COLO829 (cell line): ENCODE measurements at places on chromosomes 7 and 10.

GRCh38 chr7:1755783-1756625 lies 85.9 kb downstream of the ELFN1 start:
- no peak for DNase-seq

DNA sequence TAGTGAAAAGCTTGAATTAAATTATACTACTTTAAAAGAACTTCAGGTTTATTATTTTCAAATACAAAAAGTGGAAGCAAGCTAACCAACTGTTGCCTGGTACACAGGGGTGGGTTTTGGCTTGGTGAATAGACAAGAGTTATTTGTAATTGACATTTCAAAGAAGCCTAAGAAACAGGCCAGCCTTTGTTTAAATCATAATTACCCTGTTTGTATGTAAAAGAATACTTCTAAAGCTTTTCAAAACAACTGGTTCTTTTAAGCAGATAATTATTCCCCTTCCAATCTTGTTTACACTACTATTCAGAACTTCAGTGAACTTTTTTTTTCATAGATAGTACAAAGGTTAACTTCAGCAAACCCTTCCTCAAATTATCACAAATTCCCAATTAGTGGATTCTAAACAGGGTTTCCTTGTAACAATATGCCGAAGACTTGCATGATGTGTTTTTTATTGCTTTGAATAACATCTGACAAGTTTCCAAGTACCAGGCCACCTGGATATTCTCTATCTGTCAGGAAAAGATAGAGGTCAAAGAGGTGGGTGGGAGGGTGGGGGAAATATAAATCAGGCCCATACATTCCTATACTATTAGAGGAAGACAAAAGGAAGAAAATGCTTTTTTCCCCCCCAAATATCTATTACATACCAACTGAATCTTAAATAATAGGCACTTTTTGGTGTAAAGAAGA lies 20.4 kb downstream of the SSMEM1 start:
- peak; percentile 98 for DNase-seq

- DNase-seq: no peak
Observed at GRCh38 chr7:100159099-100159623, 638 bp upstream of the TRAPPC14 start.

DNA sequence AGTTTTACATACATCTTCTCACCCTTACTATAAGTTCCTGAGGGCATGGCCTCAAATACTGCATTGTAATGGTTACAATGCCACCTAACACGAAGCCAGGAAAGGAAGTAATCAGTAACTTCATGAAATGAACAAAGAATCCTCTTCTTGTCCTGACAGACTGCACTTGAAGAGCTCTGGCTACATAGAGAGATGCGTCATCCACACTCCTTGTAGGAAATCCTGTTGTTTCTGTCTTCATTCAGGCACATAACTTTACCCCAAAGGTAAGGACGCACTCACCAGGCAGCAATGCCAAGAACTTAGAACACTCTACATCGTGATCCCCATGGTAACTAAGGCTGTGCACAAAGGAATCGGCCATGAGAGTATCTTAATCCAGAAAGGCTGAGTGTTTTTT lies 80.3 kb upstream of the ARID5B start:
- peak; percentile 65 for DNase-seq

DNA sequence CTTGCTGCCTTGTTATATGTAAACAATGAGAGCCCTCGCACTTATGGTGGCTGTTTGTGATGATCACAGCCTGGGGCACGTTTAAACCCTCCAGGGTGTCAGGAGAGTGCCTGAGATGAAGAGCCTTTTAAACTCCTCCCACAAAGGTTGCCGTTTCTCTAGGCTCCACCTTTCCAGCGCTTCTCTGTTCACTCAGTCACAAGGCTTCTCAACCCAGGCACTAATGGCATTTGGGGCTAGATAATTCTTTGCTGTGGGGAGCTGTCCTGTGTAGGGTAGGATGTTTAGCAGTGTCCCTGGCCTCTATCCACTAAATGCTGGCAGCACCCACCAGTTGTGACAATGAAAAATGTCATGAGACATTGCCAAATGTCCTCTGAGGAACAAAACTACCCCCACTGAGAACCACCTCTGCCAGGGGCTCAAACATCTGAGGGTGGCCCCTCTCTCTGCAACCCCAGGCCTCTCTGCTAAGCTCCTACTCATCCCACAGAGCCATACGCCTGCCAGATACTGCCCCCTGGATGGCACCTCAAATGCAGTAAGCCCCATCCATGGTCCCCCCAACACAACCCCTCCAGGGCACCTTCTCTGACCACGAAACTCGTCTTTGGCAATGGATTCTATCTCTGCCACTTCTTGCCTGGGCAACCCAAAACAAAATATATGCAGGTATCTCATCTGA lies 144.3 kb upstream of the ZMIZ1 start:
- DNase-seq: no peak

GRCh38 chr10:126256864-126257263 lies 131.4 kb downstream of the ADAM12 start:
- no peak for DNase-seq

DNA sequence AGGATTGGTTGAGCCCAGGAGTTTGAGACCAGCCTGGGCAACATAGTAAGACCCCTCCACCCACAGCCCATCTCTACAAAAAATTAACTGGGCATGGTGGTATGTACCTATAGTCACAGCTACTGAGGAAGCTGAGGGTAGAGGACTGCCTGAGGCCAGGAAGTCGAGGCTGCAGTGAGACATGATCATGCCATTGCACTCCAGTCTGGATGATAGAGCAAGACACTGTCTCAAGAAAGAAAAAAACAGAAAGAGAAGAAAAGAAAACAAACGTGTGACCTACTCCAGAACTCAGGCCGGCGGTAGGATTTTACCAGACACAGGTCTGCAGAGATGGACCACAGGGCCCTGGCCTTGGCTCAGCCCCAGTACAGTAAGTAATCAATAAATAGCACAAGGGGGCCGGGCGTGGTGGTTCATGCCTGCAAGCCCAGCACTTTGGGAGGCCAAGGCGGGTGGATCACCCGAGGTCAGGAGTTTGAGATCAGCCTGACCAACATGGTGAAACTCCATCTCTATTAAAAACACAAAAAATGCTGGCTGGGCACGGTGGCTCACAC lies 35.4 kb upstream of the TNRC18 start:
- DNase-seq: no peak

GRCh38 chr7:81154565-81154964 lies 235.7 kb upstream of the SEMA3C start:
- DNase-seq: no peak

GRCh38 chr10:95327367-95327766 lies 36.6 kb upstream of the PDLIM1 start:
- no peak for DNase-seq

DNA sequence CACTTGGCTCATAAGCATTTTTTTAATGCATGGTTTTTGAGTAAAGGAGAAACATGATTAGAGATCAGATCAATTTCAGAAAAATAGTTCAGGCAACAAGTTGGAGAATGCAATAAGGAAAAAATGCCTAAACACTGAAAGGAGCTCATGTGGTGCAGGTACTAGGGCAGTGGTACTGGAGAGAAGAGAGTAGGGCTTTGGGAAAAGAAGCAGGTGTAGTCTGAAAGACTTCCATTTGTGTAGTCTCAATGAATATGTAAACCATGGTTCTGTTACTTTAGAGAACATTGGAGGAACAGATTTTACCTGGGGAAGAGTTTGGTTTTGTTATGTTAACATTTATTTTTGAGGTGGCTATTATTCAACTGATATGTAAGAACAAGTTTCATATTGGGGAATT lies 5.5 kb downstream of the GTPBP10 start:
- no peak for DNase-seq

DNA sequence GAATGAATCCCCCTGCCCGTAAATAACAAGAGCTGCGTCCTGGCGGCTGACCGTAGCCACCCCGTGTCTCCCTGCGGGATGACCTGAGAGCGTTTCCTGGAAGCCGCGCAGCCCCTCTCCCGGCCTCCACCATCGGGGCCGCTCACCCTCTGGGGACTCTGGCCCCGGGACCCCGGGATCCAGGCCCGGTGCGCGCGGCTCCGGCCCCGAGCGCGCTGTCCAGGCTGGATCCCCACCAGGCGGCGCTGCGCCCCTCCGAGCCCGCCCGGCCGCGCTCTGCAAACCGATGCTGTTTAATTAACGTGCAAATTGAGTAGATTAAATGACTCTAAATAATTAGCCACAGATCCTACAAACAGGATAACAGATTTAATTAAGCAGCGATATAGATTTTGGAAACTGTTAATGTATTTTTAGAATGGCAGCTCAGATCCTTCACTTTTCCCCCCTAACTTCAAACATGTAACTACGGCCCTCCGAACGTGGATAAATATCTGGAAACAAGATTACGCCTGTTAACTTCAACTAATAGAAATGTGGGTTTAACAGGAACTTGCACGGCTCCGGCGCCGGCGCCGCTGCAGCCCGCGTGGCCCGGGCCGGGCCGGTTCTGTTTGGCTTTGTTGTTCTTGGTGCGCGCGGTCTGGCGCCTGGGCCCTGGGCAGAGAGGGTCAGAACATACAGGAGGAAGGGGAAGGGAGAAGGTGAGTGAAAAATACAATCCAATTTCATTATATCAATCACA lies 7.1 kb upstream of the UNCX start:
- DNase-seq: no peak

- peak; percentile 37 for DNase-seq
Observed at GRCh38 chr7:87474533-87475358, 734 bp downstream of the ABCB4 start.

DNA sequence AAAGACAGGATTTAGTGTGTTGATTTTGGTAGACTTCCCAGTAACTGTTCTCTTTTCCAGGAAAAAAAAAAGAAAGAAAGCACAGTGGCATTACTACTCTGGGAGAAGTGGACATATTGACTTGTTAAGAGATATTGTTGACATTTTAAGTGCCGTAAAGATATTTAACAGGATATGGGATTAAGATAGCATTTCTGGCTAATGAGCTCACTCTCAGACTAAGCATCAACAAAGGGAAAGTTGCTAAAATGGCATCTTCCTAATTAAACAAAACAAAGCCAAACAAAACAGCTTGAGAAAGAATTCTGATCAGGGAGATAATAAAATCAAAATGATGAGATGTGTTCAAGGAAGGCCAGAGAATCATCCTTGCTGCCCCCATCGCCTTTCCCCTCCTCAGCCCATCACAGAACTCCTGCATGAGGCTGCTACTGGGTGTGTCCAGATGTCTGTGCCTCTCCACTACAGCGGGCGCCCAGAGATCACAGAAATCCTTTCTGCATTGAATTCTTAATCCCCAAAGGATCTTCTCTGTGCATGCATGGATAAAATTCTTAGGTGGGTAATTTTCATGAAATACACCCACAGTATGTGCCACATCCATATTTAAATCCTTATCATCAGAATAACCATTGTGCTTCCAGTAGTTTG lies 270.5 kb downstream of the POU6F2 start:
- no peak for DNase-seq

- no peak for DNase-seq
Observed at GRCh38 chr10:31958856-31959255, 30.2 kb upstream of the ARHGAP12 start.

DNA sequence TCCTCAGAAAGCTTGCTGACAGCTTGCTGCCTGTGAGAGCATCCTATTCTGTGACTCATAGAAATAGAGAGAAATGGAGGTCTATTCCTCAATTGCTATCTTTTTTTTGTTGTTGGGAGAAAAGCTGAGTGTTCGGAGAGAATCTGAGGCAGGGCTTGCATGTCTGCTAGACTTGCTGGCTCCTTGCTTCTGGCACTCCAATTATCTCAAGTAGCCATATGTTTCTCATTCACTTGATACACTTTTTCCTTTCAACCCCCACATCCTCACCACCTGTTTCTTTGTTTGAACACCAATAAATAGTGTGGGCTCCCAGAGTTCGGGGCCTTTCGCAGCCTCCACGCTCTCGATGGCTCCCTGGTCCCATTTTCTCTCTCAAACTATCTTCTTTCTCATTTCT lies 172.2 kb downstream of the SH2D4B start:
- DNase-seq: no peak

DNA sequence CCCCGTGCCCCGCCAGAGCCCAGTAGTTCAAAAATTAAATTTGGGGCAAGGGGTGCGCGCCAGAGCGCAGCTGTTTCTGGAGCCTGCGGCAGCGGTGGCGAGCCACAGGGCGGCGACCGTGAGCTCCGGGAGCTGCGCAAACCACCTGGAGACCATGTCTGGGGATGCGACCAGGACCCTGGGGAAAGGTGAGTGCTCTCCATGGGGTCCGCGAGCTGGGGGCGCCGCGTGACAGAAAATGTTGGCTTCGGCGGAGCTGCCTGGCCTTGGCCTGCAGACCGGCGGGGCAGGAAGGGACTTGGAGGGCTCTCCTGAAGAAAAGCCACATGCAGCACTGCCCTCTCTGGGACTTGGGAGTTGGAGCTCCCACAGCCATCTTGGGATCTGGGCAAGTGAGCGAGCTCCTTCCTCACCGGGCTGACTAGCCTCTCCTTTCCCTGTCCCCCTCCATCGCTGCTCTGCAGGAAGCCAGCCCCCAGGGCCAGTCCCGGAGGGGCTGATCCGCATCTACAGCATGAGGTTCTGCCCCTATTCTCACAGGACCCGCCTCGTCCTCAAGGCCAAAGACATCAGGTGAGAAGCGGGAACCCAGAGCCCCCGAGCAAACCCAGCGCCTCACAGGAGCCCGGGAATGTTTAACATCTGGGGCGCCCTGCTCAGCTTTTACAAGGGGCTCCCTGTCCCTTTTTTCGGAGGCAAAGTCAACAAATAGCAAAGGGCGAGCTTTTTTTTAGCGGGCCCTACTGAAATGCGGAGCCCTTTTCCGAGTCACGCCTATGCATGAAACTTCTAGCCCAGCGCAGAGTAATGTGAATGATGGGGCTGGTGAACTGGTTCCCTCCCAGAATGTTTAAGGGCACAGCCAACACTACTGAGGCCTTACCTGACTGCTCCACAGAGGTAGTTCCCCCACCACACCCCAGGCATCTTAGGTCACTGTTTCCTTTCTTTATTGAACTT lies 6.1 kb downstream of the GSTO2 start:
- no peak for DNase-seq

DNA sequence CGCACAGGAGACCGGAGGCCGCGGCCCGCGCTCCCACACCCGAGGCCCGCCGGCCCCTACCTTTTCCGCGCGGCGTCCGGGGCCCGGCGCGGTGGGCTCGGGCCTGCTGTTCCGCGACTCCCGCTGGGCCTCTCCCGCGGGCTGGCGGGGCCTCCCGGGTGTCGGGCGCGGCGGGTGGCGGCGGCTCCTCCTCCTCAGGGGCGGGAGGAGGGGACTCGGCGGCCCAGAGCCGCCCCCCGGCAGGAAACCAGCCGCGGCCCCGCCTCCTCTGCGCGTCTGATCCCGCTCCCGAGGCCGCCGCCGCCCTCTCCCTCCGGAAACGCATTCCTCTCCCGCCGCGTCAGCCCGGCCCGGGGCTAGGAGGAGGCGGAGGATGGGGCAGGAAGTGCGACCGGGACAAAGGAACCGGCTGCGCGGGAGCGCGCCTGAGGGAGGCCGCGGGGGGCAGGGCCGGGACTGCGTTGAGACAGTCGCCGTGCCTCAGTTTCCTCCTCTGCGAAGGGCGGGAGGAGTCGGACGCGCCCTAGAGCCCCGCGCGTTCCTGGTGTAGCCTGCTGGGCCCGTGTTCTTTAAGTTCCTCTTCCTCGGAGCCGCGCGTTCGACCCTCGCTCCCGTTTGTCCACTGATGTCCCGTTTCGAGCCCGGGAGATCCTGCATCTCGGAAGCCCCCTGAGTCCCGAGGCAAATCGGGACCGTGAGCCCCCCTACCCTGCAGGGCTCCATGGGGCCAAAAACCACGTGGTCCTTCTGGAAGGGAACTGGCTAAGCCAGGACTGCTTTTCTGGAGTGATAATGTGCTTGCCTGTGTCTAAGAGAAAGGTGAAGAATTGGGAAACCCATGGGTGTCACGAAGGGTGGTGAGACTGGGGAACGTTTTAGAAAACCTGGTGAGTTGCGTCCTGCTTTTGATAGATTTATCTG lies at the start of gene ITGB1:
Gene ITGB1 (minus strand): TSS at position 146 of the 921 bp plus-strand sequence. CDS start 22,672 bp downstream, outside the sequence.
- peak; percentile 73 for DNase-seq

- no peak for DNase-seq
Observed at GRCh38 chr7:159031135-159031701, 113.4 kb downstream of the VIPR2 start.
